Iris pigment epithelial cell (primary cell): ENCODE measurements at places on chromosomes 5 and 9.

GRCh38 chr5:139667730-139668063 lies 19.5 kb downstream of the CXXC5 start:
- no peak for DNase-seq

DNA sequence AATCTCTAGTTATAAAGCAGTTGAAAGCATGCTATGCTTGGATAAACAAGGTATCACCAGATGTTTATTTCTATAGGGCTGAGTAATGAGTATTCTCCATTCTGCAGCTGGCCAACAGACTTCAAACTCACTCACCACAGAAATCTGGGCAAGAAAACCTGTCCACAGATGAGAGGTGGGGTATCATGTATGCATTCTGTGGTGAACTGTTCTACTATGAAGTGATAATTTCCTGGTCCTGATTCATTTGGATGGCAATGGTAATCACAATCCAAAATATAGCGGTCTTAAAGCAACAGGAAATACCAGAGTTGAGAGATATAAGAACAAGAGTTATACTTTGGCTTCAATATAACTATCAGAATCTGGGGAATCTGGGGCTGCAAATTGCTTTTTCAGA lies 65.9 kb upstream of the EFNA5 start:
- peak; percentile 50 for DNase-seq

DNA sequence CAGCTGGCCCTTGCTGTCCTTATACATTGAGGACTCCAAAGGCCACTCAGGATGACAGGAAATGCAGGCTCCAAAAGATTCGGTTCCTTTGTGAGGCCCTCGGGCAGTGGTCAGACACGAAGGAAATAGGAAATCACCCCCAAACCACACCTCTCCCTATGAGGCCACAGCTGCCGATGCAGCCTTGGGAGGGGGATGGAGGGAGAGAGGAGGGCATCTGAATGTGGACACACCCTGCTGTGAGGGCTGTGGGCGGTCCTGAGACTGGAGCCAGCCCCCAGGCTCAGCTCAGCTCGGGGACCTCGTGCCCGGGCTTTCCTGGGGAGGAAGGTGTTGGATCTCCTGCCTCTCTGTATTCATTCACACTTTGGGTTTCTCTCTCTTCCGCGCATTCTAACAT lies 2.7 kb upstream of the CLPTM1L start:
- no peak for DNase-seq

DNA sequence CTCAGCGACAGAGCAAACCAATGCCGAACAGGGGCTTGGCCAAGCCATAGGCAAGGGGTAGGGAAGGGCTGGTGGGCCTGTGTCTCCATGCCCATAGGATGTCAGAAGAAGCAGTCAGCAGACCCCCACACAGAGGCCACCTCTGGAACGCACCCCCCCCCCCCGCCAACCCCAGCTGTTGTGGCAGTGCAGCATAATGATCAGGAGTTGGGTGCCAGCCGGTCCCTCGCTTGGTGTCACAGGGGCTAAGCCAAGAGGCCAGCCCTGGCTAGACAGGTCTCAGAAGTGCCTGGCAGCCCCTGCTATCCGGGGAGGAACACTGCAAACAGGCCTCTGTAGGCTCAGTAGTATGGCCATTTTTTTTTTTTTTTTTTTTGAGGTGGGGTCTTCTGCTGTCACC lies 3.7 kb upstream of the MXD3 start:
- DNase-seq: no peak

DNA sequence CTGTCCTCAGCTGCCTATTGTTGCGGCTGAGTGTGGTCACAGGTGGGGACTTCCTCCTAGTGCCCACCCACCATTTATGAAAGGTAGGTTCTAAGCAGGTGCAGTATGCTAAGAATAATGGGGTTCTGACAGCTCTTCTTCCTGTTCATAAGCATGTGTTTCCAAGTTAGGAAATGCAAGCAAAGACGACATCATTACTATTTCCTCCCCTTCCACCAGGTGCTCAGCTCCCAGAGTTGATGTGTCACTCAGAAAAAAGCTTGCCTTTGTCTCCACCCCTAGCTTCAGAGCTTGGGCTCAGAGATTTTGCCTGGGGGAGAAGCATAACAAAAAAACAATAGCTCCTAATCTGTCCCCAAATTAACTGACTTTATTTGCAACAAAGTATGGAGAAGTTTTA lies 1076.7 kb downstream of the NR2F1-AS1 start:
- no peak for DNase-seq

DNA sequence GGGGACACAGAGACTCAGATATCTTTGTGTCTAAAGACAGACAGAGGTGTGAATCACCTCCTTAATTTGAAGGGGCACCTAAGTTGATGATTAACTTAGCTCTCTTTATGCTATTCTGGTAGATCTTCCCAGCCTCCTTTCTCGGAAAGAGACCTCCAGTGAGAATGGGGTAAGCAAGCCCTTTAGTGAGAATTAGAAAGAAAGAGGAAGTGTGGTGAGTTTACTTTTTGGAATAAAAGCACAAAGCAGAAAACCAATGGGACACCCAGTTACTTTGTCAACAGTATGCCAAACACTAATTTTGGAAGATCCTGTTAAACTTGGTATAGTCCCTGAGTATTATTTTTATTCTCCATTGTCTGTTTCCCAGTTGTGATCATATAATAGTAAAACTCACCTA lies 302.8 kb upstream of the RASA1 start:
- no peak for DNase-seq
